Vagina (tissue), 2 donors: ENCODE measurements at places on chromosomes 12 and 14.

DNA sequence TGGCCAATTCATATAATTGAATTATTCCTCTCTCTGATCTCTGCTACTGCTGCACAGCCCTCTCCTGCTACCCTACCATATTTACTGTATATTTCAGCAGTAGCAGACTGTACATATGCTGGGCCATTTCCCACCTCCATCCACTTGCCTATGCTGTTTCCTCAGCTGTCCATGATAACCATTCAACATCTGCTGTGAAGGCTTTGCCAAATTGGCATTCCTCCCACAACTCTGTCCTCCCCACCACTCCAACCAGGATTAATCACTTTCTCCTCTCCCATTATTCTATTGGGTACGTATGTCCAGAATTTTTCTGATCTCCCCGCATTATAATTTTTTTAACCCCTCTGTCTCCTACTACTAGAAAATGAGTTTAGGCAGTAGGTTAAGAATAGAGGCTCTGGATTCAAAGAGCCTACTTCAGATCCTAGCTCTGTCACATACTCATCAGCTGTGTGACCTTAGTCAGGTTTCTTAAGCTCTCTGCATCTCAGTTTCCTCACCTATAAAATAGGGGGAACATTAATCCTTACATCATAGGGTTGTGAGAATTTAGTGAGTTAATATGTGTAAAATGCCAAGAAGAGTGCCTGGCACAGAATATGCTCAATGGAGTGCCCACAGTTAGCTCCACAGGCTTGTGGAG is 123.3 kb downstream of the KICS2 start:
- DNase-seq = no peak

- no peak for DNase-seq
Measured at GRCh38 chr12:52566847-52567291, 6.8 kb downstream of the KRT74 start.

DNA sequence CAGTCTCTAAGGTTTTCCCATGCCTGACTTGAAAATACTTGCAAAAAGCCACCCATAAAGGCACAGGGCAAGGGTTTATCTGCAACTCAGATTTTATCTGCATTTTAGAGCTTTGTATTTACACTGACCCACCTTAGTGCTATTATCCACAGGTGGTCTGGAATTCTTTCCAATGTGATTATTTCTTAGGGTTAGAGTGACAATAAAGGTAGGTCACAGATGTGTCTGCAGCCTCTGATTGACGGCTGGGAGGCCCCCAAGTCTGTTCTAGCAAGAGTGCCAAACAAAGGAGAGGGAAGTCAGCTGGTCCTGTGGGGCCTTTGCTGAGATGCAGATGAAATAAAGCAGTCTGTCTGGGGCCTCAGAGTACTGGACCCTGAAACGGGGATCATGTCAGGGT is 64.0 kb downstream of the FRMD6 start:
- no peak for DNase-seq

- DNase-seq = no peak
Measured at GRCh38 chr14:34931206-34931605, 51.6 kb upstream of the SRP54 start.

- no peak for DNase-seq
Measured at GRCh38 chr14:36009643-36010042, 166.9 kb downstream of the PTCSC3 start.

- no peak for DNase-seq
Measured at GRCh38 chr12:104155711-104156555, 17.9 kb upstream of the NFYB start.

DNA sequence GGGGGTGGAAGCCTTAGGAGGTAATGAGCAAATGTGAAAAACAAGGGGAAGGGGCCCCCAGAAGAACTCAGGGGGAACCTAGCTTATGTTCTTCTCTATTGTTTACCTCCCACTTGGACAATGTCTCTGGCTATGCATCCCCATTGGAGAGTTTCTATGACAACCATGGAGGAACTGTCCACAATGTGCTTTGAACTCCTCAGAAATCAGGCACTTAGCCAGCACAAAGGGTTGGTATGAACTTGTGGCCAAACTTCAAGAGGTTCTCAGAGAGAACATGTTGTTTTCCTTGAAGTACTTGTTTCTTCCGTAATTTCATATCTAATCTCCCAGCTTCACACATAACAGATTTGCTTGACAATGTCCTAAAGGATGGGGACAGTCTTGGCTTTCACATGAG is 202.8 kb upstream of the PELI2 start:
- no peak for DNase-seq

GRCh38 chr14:106039400-106039799 is 513.0 kb downstream of the TMEM121 start:
- no peak for DNase-seq

- no peak for DNase-seq
Measured at GRCh38 chr12:42524716-42525115, 64.8 kb downstream of the PRICKLE1 start.

GRCh38 chr12:1972856-1973317 is 31.4 kb downstream of the DCP1B start:
- no peak for DNase-seq

DNA sequence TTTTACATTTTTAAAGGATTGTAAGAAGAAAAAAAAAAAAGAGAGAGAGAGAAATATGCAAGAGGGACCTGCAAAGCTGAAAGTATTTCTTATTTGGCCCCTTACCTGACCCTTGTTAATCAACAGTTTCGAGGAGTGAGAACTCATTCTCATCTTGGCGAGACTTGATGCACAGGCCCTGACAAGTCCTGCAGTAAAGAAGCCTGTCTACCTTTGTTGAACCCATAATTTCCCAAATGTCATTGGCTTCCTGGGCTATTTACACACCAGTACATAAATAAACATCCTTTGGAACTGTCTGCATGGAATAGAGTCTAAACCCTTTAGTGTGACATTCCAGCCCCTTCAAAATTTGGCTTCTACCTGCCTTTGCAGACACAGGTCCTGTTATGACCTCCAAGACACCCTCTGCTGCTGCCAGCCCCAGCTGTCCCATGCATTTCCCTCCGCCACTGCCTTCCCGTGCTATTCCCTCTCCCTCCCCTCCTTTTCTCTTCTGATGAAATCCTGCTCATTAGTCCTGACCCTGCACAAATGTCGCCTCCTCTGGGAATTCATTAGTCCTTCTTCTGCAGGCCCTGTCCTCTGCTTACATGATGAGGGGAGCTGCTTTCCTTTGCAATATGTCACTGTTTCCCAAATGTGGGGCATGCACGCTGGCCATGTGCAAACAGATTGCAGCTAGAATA is 35.1 kb downstream of the MYL2 start:
- no peak for DNase-seq

- no peak for DNase-seq
Measured at GRCh38 chr12:58393152-58393551, 451.8 kb downstream of the ATP23 start.

DNA sequence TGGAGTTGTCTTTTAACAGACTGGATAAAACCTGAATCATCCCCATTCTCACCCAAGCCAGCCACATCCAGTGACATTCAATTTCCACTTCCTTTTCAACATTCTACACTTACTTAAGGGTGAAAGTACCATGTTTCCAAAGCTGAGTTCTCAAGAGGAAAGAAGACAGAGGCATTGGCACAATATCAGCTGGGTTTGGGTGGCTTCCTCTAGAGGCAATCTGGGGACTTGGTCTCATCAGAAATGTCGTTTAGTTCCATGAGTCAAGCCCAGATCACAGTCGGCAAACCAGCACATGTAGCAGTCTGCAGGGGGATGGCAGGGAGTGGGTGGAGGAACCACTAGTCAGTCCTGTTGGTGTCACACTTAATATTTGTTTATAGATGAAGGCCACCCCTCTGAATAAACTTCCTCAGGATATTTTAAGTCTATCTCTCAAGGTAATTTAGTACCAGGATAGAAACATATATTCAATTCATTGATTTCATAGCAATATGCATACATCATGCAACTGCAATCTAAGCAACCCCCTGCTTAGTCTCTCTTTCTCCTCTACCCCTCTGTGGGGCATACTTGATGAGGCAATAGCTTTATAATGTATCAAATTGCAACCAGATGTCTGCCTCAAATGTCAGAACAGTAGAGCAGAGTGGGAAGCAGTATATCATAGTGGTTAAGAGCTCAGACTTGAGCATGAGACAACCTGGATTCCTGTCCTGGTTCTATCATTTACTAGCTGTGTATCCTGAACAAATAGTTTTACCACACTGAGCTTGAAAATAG is 3.0 kb downstream of the SRRM4 start:
- DNase-seq = no peak

GRCh38 chr12:83145325-83145840 is 458.7 kb downstream of the TMTC2 start:
- DNase-seq = no peak

DNA sequence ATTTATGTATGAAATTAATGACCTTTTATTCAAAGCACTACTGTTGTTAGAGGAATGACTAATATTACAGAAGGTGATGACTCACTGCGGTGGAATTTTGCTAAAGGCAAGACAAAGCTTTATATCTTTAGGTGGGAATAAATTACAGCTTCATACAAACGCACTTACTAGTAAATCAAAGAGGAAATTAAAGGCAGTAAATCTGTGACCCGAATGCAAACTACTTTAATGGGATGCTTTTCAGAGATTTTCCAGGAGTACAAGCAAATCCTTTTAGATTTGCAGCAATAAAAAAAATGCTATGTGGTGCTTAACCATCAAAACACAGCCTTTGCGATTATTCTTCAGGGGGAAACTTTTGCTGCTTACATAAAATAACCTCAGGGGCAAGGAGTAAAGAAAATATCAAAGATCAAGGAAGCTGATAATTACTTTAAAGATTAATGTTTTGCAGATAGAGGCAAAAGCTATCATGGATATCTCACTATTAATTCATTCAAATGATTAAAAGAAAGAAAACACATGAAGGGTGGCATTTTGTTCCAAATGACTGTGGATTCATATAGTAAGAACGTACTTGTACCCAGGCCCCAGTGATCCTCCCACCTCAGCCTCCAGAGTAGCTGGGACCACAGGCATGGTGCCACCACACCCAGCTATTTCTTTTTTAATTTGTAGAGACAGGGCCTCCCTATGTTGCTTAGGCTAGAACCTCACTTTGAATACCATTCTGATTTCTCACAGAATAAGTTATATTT is 98.9 kb downstream of the DENND5B start:
- no peak for DNase-seq

GRCh38 chr12:26177283-26177682 is 18.1 kb upstream of the SSPN start:
- no peak for DNase-seq

GRCh38 chr12:113598815-113599406 is 127.2 kb upstream of the LHX5 start:
- no peak for DNase-seq

- DNase-seq = no peak
Measured at GRCh38 chr14:33906968-33907367, 43.9 kb downstream of the EGLN3 start.

- no peak for DNase-seq
Measured at GRCh38 chr14:32205984-32206383, 2.9 kb upstream of the RNU6-8 start.

- DNase-seq = no peak
Measured at GRCh38 chr14:35986219-35986573, 160.1 kb downstream of the BRMS1L start.

GRCh38 chr12:114670291-114670980 is 13.5 kb downstream of the TBX3 start:
- DNase-seq = no peak

DNA sequence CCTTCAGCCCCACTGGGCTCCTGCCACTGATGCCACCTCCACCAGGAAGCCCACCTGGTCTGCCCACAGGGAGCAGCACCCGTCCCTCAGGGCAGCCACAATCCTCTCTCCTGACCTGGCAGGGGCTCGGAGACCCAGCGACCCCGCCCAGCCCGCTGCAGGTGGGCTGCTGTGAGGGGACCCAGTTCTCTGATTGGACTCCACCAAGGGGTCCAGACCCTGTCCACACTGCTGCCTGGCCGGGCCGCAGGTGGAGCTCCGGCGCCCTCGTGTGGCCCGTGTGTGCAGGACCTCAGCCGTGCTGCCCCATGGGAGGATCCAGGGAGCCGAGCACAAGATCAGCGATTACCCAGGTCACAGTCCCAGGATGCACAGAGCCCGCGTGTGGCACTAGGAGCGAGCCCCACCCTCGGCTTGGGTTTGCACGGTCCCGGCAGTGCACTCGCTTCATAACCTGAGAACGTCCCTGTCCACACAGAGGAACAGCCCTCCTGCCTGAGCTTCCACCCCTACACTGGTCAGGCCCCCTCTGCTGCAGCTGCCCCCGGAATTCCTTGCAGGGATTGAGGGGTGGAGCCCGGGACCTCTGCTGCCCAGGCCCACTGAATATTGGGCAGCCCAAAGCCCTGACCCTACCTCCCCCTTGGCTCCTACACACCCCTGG is 35.4 kb upstream of the TMEM179 start:
- DNase-seq = no peak

DNA sequence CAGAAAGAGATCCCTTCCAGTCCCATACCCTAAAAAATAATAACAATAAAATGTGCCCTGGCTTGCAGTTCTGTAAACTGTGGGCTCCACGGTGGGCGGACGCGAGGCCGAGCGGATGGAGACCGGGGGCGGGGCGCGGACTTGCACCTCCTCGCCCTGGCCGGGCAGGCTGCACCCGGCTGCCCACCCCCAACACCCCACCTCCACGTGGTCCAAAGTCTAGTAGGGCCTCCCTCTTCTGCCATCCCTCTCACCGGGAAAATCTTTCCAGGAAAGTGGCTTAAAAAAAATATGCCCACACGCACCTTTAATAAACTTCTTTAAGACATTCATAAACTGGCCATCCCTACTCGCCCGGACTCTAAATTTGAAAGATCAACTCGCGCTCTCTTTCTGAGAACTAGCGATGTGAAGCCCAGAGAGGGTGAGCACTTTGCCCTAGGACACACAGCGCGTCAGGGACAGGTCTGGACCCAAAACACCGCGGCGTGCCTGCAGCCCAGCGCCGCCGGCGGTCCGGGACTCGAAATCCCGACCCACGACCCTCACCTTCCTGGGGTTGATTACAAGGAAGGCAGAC is 1.9 kb upstream of the BCL11B start:
- DNase-seq = no peak

DNA sequence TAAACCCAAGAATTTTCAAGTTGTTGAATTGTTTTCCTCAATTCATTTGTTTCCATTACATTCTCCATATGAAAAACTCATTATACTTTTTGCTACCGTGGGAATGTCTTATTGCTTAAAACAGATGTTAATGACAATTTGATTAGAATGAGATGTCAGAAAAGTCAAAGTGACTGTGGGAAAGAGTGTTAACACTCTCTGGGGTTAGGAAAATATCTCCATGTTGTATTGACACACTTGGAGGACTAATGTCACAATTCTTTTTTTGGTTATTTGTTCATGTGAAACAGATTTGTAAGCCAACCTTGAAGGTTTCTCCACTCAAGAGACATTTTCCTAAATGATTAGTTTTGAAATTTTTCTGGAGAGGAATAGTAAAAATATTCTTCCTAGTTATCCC is 47.2 kb upstream of the CMAS start:
- DNase-seq = no peak

- no peak for DNase-seq
Measured at GRCh38 chr12:71536279-71536938, 96.8 kb downstream of the LGR5 start.

DNA sequence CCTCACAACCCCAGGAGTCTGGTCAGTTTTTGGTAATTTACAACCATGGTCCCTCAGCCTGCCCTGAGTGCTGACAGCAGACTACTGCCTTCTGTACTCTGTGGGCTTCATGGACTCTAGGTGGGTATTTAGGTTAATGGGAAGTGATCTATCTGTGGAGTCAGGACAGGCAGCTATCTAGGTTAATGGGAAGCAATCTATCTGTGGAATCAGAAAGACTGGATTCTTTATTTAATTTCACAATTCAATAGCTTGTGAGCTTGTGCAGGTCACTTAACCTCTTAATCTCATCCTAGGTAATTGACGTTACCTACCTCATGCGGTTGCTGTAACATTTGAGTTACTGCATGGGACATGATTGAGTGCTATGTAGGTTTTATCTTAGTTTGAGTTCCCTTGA is 777.5 kb downstream of the NRXN3 start:
- no peak for DNase-seq

- peak; percentile 97 for DNase-seq
Measured at GRCh38 chr12:4273652-4274395, at the start of gene CCND2. Gene CCND2 (plus strand): TSS chr12:4273762. CDS start chr12:4274041, 279 bp downstream.
